ENCODE measurements at places on chromosomes 2 and 18.
A peak's percentile ranks its signal among the peaks of the same experiment; 100 is the strongest.

DNA sequence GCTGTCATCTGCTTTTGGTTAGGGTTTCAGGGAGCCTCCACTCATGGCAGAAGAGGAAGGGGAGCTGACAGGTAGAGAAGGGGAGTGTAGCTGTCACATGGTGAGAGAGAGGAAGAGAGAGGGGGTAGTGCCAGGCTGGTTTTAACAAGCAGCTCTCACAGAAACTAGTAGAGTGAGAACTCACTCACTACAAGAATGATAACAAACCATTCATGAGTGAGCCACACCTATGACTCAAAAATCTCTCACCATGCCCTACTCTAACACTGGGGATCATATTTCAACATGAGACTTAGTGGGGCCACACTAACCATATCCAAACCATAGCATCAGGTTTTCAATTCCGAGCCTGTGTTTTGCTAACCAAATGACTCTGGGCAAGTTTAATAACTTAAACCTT lies 274.9 kb upstream of the VWC2L start:
- no peak for DNase-seq

DNA sequence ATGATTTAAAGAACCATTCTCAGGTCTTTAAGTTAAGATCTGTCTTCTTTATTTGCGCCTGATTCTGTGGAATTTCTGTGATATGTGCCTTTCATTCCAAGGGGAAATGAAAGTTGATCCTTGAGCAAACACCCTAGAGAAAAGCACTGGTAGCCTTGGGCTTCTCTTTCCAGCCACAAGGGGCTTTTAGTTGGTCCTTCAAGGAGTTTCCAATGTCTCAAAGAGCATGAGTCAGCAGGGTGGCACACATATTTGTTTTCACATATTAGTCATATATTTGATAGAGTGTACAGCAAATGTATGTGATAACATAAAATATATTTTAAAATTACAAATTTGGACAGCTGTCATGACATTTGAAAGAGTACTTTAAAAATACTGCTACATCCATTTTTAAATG lies 339.5 kb downstream of the TXNL1 start:
- DNase-seq = no peak

GRCh38 chr18:14919666-14920065 lies 171.7 kb downstream of the ANKRD30B start:
- no peak for DNase-seq

DNA sequence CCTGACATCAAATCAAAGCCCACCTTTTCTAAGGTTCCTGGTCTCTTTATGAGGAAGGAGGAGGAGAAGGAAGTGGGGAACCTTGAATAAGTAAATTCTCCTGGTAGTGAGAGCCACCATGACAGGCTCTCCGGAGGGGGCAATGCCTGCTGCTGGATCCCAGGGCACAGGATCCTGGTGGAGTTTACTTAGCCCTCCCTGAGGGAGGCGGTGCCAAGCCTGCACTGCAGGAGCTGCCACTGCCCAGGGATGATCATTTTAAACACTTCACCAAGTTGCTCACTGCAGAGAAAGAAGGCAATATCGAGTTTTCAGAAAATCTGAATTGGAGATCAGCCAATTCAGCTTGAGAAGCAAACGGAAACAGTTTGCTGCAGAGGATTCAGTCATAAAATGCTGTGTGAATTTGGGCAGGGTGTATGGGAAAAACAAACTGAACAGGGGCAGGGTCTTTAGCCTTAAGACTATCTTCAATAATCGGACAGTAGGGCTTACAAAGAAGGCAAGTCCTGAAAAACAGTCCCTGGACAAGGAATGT lies 200.7 kb downstream of the RAD51AP2 start:
- DNase-seq = no peak

DNA sequence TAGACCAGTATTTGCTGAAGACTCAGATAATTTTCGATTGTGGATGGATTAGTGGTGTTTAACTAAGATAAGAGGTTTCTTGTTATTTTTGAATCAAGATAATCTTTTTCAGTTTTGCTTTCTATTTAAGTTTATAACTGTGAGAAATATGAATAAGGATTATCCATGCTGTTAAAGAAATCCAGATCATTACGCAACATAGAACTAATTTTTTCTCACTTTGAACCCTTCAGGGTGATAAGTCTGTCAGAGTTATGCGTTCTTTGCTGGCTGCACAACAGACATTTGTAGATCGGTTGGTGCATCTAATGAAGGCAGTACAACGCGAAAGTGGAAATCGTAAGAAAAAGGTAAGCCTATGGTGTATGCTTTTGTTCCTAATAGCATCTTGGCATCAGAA lies 74.1 kb downstream of the PIK3C3 start:
- no peak for DNase-seq

DNA sequence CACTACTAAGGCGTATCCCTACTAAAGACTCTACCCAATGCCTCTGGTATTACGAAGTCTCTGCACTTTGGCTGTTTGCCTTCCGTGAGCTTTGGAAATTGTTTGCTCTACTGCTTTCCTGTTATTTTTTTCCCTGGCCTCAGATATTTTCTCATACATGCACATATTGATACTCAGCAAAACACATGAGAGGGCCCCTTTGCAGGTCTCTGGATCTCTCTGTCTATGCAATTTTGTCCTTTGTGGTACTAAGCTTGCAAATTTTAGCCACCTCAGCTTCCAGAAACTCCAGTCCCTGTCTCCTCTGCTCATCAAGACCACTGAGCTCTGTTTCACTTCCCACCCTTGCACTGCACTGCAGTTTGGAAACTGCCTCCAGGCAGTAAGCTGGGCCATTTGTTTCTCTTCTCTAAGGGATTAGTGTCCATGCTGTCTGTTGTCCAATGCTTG lies 46.6 kb downstream of the TAF1B start:
- no peak for DNase-seq

GRCh38 chr2:20411361-20411894 lies 35.4 kb upstream of the RHOB start:
- peak; percentile 54 for DNase-seq

DNA sequence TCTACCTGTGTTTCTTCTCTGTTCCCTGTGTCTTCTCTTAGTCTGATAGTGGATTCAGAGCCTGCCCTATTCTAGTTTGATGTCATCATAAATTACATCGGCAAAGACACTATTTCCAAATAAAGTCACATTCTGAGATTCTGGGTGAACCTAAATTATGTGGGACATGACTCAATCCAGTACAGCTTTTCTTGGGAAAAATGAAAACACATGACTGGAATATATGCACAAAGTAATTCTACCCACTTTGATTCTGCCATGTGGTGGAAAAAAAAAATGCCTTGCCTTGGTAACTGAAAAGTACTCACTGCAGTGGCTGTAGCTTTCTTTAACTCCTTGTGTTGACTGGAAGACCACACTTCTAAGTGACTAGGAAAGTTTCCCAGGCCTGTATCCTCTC lies 73.7 kb downstream of the LRATD1 start:
- no peak for DNase-seq

- no peak for DNase-seq
These were observed 139.7 kb downstream of the DDX1 start for GRCh38 chr2:15731213-15731888.

- no peak for DNase-seq
These were observed 138.9 kb downstream of the LTBP1 start for GRCh38 chr2:33085646-33086045.

DNA sequence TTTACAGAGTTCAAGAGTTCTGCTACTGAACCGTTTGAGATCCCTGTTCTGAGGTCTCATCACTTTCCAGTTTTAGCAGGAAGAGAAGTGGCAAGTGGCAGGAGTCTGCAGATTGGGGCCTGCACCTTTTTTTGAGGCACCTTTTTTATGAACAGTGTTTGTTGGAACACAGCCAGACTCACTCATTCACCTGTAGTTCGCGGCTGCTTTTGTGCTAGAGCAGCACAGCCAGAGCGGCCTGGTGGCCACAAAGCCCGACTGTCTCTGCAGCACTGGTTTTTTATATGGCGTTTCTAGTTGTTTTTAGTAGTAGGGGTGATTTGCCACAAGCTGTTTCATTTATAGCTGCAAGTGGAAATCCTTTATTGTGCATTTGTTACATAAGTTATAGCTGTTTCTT lies 8.6 kb downstream of the ACP1 start:
- no peak for DNase-seq

Data from activated B cell treated with CpG ODN at 0.5 μM for 24 hours (primary cell).